ENCODE measurements at places on chromosomes 4 and X.

- no peak for DNase-seq
These were observed 23.2 kb upstream of the MRFAP1 start for GRCh38 chr4:6617246-6617645.

DNA sequence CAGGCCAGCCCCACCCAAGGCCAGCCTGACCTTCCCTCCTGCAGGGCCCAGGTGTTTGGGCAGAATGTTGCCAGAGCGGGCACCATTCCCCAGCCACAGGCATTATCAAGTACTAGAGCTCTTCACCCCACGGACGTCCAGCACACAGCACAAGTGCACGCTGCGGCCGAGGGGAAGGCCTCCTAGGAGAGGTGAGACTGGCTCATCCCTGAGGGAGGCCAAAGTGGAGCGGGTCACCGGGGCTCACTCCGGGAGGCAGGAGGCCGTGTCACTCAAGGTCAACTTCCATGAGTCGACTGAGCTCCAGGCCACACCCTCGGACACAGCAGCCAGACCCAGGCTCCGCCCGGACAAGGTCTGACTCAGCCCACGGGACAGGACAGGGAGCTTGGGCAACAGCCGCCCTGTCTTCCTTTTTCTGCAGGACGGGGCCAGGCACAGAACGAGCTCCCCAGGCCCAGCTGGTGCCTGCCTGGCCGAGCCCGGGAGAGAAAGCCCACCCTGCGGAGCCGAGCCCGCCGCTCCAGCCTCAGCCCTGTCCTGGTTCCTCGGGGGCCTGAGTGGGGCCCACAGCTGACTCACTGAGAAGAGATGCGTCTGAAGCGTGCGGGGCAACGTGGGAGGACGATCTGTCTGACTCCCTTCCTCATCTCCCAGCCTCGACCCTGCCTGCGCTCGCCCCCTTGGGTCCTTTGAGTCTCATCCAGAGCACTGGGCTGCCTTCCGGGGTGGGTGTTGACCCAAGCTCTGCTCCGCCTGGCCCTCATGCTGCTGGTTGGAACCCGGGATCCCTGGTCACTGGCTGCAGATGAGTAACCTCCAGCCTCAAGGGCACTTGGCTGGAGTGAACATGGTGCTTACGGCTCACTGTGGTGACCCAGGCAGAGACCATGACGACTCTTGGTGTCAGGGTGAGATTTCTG lies 1.6 kb downstream of the SLC49A3 start:
- DNase-seq = peak; percentile 17

DNA sequence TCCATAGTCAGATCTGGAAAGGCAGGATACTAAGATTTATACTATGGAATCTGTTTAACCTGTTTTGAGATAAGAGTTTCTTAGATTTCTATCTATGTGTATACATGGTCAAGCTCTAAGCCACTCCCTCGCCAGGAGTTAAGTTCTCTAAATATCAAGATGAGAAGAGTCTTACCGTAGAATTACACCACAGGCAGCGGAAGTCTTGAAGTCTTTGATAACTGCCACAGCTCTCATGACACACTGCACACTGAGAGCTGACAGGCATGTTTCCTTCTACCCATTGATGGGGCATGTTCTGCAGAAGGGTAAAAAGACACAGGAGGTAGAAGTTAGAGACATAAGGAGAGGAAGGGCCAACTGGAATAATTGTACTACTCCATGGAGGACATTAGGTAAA lies 67.7 kb downstream of the DGKK start:
- no peak for DNase-seq

GRCh38 chr4:19930742-19931141 lies 321.0 kb upstream of the SLIT2 start:
- DNase-seq = no peak

GRCh38 chr4:152684007-152684406 lies 4.2 kb upstream of the TMEM154 start:
- no peak for DNase-seq

GRCh38 chr4:44532851-44533250 lies 84.2 kb upstream of the KCTD8 start:
- DNase-seq = no peak

- no peak for DNase-seq
These were observed 42.4 kb upstream of the SMARCAD1 start for GRCh38 chr4:94165256-94165655.

DNA sequence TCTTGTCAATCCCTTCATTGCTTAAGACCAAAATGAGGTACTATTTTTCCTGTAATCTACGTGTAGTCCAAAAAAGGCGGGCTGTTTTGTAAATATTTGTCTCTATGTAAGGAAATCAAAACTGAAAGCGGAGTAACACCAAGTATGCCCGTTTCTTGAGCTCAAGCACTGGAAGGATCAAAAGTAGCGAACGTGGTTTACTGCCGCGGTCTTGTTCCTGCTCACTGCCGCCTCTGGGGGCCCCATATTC lies 71.5 kb downstream of the AFF1 start:
- no peak for DNase-seq

- DNase-seq = no peak
These were observed 4.5 kb upstream of the CXCL9 start for GRCh38 chr4:76011700-76012387.

- DNase-seq = no peak
These were observed 91.8 kb downstream of the MAB21L2 start for GRCh38 chr4:150673793-150674192.

- DNase-seq = no peak
These were observed 256.4 kb upstream of the GRID2 start for GRCh38 chr4:92047209-92047875.

- DNase-seq = no peak
These were observed 117.0 kb downstream of the TBL1X start for GRCh38 chrX:9581771-9582385.

DNA sequence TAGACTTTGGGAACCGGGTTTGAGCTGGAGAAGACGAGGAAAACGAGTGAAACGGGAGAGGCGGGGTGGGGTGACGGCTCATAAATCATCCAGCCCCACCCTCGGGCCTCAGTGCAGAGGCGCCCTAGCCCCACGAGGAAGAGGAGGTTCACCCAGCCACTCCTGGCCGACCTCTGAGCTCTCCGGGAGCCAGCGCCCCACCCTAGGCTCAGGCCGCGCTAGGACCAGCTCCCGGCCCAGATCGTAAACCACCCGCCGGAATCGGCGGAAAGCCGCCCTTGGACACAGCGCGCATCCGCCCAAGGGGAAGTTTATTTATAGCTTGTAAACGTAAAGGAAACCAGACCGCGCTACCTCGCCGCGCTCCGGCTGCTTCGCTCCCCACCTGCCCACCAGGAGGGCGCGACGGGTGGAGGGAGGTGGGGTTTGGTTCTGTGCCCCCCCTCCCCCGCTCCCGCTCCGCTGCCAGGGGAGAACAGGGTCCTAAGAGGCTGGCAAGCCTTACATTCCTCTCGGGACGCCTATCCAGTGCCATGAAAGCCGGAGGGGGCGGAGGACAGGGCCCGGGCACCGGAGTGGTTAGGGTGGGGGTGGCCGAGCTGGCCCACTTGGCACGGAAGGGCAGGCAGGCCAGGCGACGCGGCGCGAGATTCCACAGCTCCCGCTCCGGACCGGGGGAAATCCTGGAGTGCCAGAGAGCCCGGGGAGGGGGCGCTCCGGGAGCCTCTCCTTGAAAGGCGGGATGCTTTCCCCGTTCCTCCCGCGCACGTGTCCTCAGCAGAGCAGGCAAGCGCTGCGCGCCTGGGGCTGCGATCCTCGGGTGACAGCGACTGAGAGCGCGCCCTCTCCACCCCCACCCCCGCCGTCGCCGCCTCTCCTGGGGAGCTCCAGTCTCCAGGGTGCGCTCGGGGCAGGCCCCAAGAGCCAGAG lies 84.2 kb downstream of the BCOR start:
- DNase-seq = no peak

GRCh38 chr4:162683659-162684370 lies 482.9 kb downstream of the NAF1 start:
- DNase-seq = no peak

- DNase-seq = no peak
These were observed 73.7 kb downstream of the TBL1X start for GRCh38 chrX:9538544-9539045.

- no peak for DNase-seq
These were observed 37.9 kb downstream of the RELL1 start for GRCh38 chr4:37648084-37648817.

DNA sequence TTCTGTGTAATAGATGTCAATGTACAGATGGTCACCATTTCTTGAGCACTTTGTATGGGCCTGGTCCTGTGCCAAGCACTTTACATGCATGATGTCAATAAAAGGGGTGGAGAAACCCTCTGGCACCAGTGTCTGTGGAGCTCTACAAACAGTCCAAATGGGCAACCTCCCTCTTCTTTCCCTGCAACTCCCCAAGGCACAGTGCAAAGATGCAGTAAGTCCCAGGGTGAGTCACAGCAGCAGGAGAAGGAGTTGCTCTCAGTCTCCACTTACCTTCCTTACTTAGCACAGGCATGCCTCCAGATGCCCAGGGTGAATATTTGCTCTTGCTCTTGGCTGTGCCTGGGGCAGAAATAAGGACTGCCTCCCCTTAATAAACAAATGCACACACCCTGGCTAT lies 4.3 kb downstream of the OCIAD2 start:
- DNase-seq = no peak

GRCh38 chr4:80202741-80203553 lies 5.6 kb downstream of the PRDM8 start:
- no peak for DNase-seq

DNA sequence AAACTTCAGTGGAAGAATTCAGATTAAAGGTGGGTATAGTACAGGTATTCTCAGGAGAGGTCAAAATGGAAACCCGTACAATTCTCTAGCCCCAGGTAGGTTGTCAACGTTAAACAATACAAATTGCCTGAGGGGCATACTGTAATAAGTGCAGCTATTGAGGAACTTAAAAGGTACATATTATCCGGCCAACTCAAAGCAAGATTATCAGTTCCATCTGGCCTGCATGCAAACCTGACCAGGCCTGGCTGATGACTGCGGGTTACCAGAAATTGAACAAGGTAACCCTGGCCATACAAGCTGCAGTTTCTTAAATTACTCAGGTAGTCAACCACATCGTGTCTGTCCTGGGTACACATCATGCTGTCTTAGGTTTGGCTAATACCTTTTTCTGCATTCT lies 12.3 kb upstream of the ZNF630 start:
- DNase-seq = no peak

DNA sequence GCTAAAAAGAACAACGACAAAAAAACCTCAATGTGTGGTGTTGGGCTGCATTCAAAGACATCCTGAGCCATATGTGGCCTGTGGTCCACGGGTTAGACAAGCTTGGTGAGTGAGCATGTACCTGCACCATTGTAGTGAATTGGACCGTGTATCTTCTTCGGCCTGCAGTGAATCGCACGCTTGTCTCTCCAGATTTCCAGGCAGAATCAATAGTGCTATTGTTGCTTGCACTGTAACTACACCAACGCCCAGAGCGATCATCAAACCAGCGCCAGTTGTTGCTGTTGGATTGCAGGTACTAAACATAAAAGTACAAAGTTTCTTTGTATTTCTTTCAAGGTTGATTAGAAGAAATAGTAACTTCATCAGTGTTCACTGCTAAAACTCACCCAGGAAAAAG lies 101.6 kb downstream of the HUWE1 start:
- DNase-seq = no peak

- no peak for DNase-seq
These were observed 585.7 kb downstream of the IL15 start for GRCh38 chr4:142222127-142222526.

- DNase-seq = no peak
These were observed 28.1 kb downstream of the FAM9A start for GRCh38 chrX:8773117-8773516.

DNA sequence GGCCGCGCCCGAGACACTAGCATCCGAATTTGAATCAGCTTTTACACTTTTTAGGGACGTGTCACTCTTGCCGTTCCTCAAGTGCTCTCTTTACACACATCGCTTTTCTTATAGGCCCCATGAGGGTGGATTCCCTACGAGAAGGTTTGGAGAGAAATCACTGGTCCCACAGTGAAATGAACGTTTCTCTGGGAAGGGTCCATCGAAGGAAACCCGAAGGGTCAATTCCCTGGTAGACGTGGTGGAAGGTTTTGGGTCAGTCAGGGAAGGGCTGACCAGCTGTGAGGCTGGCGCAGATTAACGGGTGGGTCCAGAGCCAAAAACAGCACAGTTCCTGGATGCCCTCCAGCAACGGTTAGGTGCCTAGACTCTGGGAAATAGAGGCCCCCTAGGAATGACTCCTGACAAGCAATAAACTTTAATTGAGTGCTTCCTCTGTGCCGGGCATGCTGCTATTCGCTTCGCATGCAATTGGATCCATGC lies 35.9 kb downstream of the ETDC start:
- no peak for DNase-seq

DNA sequence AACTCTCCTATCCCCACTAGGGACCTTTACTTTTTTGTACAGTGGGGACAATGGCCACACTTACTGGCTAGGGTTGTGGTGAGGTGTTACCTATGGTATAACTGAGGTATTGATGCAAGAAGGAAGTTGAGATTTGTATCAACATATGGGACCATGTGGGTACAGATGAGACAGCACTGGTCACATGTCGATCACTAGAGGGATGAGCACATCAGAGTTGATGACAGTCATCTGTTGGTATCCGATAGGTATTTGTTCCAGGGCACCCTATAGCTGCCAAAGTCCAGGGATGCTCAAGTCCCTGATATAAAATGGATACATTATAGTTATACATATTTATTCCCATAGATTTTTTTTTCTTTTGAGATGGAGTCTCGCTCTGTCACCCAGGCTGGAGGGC lies 12.6 kb upstream of the SLC10A3 start:
- no peak for DNase-seq

DNA sequence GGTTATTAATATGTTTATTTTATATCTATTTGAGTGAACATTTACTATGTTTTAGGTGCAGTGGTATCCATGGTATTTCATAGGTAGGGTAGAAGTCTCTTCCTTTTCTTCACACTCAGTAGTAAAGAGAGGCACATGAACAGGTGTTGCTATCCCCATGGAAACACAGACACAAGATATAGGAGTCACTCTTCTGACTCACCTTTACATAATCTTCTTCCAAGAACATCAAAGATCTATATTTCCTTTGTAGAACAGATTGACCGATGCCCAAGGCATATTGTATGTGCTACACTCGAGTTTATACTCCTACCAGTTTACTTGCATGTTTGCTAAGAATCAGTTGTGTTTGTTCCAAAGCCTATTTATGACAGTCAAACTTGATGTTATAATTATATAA lies 1997.4 kb downstream of the C4orf33 start:
- no peak for DNase-seq

DNA sequence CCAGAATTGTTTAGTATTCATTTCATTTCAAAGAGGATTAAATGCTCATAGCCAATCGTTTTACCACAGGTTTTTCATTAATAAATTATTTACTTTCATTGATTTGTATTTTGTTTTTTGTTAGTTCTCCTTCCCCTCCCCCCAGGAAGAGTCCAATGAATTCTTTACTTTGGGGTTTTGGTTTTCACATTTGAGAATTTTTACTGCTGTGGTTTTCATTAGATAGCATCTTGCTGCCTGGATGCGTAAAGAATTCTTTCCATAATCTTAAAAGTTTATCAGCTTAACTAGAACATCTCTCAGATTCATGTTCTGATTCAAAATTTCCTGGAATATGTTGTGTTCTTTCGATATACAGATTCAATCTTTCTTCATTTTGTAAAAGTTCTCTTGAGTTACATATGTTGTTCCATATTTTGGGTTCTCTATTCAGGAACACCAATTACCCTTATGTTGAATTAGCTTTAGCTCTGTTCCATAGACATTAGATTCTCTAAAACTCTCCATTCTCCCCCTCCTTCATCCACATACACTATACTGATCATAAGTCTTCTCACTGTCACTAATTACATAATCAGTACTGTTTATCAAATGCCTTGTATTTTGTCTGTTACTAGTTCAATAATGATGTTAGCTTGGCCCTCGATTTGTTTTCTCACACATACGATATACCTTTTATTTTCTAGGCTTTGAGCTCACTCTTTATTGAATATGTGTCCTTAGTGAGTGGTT lies 184.4 kb downstream of the CAMK2D start:
- no peak for DNase-seq

GRCh38 chr4:89664521-89664920 lies 172.4 kb downstream of the SNCA start:
- no peak for DNase-seq
